ENCODE measurements at places on chromosomes 12 and 14. TPM values are rescaled to one million over a fixed set of nuclear protein-coding genes. Genes with fewer than 3 reads are reported as not detected.

GRCh38 chr12:82437744-82438143 is 79.4 kb downstream of the METTL25 start:
- no peak for DNase-seq

The TDG gene
- 66.4 TPM for polyA plus RNA-seq

DNA sequence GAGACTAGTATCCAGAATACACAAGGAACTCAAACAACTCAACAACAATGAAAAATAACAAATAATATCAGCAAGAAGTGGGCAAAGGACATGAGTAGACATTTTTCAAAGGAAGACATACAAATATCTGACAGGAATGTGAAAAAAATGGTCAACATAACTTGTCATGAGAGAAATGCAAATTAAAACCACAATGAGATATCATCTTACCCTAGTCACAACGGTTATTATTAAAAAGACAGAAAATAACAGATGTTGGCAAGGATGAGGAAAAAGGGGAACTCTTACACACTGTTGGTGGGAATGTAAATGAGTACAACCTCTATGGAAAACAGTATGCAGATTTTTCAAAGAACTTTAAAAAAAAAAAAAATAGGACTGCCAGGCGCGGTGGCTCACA is 20.4 kb downstream of the VWF start:
- no peak for DNase-seq

- DNase-seq = no peak
Observed at GRCh38 chr12:119378903-119379302, 44.4 kb downstream of the CCDC60 start.

DNA sequence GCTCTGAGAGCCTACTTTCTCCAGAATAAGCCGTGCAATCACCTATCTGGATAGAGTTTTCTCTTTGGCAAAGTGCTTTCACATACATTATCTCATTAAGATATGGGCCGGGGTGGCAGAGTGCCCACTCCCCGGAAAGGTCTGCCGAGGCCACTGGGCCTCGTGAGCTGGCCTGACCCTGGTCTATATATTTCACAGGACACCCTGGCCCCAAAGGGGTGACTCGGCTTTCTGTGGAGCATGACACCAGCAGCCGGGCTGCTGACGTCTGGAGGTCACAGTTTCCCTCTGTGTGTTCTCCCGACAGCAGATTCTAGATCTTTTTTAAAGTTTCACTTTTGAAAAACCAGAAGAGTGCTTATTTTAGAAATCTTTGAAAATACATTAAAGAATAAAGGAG is 27.9 kb upstream of the ATP2A2 start:
- no peak for DNase-seq

GRCh38 chr12:3698218-3698974 is 54.5 kb downstream of the CRACR2A start:
- DNase-seq = peak; percentile 36

DNA sequence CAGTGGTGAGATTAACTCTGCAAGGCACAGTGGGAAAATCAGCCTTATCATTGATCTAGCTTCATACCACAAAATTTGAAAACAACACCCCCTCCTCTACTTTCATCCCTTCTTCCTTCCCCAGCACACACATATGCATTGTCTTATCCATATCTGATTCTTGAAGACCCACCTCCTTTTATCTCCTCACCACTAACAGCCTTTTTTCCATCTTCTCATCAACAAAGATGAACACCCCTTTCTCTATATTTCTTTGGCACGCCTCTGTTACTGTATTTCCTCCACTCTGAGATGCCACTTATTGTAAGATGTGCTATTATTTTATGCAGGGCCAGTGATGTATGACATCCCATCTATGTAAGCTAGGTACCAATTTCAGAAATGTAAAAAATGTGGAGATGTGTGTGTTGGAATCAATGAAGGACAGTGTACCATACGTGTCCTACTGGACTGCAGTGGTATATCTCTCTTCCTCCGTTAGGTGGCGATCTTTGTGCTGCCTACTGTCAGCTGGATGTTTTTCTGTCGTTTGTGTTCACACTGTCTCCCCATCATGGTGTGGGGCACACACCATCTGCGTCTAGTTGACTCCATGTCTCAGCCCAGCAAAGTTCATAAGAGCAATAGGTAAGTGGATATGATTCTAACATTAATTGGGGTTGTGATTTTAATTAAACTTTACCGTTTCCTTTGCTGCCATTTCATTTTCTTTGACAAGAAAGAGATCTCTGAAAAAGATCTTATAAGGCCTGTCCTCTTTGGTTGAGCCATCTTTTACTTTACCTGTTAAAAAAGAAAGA is 24.0 kb downstream of the CCDC38 start:
- DNase-seq = peak; percentile 44

DNA sequence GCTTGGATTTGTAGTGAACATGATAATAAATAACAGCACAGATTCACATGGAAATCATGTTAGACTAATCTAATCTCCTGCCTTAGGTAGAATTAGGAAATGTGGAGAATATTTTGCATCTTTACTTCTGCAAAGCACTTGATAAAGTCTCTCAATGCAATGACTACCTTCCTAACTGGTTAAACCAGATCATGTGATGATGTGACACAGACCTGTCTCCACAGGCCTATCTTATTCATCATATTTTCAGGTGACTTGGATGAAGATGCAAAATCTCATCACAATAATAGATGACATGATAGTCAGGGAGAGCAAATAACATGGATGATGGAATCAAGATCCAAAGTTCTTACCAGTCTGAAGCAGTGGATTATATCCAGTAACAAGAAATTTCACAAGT is 38.5 kb upstream of the RNASE1 start:
- no peak for DNase-seq

- no peak for DNase-seq
Observed at GRCh38 chr12:86261142-86261541, 5.0 kb upstream of the MGAT4C start.

DNA sequence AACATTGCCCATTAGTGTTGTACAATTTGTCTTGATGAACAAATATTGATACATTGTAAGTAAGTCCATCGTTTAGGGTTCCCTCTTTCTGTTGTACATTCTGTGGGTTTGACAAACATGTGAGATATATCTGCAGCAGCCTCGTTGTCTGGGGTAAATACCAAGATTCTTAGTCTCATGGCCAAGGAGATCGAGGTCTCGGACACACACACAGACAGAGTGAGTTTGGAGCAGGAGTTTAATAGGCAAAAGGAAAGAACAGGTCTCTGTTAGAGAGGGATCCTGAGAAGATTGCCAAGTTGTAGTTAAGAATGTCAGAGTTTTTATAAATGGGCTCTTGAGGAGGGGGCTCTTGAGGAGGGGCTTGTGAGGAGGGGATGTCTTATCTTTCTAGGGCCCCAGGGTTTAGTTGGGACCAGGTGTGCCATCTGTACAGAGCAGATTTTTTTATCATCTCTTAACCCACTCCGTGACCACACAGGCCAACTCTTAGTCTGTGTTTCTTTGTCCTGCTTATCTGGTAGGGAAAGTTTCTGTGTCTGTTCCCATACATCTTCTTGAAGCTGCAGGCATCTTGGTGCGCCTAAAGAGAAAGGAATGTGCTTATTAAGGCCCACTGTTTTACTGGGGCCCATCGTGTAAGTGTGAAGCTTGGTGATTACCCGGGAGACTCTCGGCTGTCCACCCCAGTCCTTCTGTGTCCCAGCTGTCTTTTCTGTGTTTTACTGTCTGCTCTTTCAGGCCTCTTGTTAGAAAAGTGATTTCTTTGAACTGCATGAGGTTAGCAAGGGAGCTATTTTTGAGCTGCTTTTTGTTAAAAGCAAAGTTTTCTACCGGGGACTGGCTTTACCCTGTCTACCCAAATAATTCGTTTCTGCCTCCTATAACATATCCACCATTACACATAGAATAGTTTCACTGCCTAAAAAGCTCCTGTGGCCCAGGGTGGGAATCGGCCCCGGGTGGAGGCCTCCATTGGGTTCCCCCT is 22.4 kb upstream of the CLEC2D start:
- peak; percentile 24 for DNase-seq

- DNase-seq = no peak
Observed at GRCh38 chr12:131452444-131452860, 258.4 kb upstream of the SFSWAP start.

DNA sequence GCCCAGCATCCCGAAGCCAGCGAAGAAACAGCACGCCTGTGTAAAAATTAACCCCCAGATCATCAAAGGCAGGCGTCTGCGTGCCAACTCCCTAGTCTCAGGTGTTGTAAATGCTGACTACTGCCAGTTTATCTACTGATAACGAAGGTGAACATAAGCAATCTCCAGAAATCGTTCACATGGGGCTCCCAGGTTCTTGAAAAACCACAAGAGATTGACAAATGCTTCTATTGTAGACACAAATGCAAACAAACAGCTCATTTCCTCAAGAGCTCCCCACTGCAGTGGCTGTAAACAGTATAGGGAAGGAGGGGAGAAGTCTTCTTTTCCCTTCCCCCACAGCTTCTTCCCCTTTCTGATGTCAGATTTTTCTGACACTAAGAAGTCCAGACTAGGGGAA is 5.3 kb upstream of the PLEKHG3 start:
- no peak for DNase-seq

DNA sequence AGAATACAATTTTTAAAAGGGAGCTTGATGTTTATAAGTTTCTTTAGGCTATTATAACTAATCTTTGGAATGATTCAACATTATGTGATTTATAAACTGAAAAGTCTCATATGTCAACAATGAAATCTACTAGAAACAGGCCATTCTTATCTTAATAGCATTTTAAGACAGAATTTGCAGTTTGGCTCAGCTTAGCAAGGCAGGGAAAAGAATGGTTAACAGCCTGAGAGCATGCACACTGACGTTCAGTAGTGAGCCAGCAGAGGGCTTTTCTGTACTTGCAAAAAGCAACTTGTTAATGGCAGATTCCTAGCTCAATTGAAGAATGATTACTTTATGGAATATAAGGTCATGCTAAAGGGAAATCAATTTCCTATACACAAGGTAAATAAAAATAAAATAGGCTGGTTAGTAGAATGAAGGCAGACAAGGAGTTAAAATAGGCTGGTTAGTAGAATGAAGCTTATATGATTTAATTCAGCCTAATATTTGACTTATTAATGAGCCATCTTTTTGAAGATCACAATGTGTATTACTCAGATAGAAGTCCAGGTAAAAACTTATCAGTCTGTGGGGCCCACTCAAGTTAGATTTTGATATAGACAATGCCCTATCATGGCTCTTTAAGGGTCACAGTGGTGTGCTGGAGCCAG is 95.9 kb downstream of the OTOGL start:
- DNase-seq = no peak

DNA sequence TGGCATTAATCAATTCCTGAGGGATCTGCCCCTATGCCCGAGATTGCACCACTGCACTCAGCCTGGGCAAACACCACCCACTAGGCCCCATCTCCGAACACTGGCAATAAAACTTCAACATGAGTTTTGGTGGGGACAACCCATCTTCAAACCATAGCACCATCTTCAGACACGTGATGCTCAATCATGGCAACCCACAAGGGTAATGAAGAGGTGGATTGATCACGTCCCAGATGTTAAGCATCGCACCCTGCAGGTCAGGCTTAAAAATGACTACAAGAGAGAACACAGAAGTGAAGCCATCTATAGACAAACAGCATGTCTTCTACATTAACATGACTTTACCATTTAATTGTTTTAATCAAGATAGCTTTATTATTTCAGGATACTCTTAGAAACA is 42.8 kb upstream of the DDHD1 start:
- DNase-seq = no peak

The OTOGL gene
- 0.95 TPM for polyA plus RNA-seq

DNA sequence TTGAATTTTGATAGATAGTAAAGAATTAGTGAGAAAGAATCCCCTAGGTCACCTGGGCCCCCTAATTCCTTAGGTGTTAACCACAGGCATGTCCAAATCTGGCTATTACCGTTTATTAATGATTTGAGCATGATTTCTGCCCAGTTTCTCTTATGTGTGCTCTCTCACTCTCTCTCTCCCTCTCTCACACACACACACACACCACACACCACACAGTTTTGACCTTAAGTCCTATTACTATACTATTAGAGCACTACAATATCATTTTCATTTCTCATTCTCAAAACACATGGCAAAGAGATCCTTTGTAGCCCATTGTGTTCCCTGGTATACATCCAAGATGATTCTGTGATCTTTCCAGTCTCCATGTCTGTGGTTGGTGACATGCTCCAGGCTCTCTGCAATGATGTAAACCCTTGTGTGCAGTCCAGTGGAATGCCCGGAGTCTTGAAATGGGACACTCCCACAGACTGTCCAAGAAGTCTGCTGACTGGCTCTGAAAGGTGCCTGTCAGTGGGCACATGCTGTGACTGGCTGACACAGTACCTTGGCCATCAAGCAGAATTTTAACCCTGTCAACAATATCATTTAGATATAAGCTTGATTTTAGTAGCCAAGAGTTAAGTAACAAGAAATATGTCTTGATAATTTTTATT is 96.2 kb downstream of the FIGNL2 start:
- peak; percentile 46 for DNase-seq

Data from left kidney (tissue), 8 donors.